GDM1 (cell line): ENCODE measurements at places on chromosomes 11 and 22.

DNA sequence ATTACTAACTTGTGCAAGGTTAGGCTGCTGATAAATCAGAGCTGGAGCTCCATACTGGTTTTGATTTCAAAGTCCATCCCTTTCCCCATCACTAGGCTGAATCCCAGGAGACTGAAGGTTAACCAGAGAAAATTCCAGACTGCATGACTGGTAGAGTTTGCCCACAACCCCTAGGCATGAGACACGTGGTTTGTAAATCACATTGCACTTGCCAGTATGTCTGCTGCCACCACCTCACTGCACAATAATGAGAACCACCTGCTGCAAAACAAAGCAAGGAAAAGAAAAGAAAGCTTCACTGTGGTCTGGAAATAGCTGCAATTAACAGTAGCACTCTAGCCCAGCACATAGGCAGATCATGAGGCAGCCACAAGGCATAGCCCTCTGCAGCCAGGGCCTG lies 67.6 kb upstream of the NTM start:
- no peak for DNase-seq

DNA sequence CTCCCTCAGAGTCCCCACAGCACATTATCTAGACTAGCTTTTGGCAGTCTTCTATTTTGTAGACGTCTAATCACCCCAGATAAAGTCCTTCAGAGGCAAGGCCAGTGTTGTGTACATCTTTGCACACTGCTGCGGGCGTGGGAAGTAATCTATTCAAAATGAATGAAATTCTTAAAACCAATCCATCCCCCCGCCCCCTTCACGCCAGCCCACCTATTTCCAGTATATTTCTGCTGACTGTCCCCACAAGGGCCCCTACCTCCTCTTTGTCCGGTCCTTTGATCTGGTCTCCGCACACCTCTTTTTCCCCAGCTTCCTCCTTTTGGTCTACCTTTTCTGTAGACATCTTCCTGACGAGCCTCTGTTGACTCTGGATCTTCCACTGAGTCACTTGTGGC lies 375 bp downstream of the BSCL2 start:
- DNase-seq, result no peak

- DNase-seq, result no peak
These were observed 7.3 kb downstream of the CERK start for GRCh38 chr22:46730568-46731245.

- no peak for DNase-seq
These were observed 5.2 kb upstream of the KDM4F start for GRCh38 chr11:95044010-95044409.

DNA sequence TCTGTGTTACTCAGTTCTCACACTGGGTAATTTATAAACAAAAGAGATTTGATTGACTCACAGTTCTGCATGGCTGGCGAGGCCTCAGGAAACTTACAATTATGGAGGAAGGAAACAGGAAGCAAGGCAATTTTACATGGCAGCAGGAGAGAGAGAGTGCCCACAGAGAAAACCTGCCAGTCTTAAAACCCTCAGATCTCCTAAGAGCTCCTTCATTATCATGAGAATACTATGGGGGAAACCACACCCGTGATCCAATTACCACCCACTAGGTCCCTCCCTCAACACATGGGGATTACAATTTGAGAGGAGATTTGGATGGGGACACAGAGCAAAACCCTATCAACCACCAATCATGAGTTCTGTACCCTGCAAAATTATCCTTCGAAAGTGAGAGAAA lies 1180.8 kb downstream of the JRKL start:
- no peak for DNase-seq

GRCh38 chr22:25853078-25853477 lies 111.1 kb downstream of the MYO18B start:
- no peak for DNase-seq

DNA sequence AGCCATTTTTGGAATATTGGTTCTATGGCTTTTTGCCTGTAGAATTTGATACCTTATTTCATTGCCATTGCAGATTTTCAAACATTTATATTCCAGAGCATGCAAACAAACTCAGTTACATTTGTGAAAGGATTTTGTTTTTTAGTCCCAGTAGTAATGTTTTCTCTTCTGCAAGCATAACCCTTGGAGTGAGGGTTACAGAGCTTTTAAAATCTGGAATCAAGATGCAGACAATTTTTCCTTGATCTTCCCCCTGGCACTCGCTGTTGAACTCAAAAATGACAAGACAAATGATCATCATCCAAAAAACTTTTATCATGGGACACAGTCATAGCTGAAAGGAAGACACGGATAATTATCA lies 20.8 kb downstream of the BBOX1 start:
- DNase-seq, result no peak

DNA sequence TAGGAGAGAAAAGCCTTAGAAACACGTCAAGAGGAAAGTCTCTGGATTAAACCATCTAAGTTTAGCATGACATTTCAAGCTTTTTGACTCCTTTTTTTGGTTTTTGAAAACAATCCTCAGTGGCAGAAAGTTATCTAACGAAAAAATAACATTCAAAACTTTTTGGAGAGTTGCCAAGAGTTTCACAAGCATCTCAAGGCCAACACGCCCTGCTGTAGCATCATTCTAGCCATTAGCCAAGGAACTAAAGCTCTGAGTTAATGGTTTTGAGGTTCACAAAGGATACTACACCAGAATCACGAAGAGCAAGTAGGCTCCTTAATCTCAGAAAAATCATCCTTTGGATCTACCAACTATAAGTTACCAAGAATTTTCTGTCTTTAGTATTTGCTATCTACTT lies 94.8 kb downstream of the PICALM start:
- no peak for DNase-seq

- DNase-seq, result no peak
These were observed 9.4 kb downstream of the UBQLN3 start for GRCh38 chr11:5500393-5500801.

- DNase-seq, result no peak
These were observed 58.9 kb upstream of the ARHGAP32 start for GRCh38 chr11:129251067-129251466.

DNA sequence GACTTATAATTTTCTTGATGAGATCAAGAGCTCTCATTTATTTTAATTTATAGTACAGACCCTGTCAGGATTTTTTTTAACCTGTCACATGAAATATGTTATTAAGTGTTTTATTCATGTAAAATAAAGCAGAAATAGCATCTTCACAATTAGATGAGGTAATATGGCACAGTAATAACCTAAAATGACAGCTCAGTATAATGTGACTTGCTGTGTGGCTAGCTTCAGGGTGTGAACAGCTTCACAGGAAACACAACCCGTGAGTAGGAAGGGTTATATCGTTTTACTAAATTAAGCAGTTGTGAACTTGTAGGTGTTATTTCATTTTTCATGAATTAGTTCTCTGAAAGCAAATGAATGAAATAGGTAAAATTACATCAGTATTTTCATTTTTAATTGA lies 366.9 kb upstream of the CHORDC1 start:
- no peak for DNase-seq

DNA sequence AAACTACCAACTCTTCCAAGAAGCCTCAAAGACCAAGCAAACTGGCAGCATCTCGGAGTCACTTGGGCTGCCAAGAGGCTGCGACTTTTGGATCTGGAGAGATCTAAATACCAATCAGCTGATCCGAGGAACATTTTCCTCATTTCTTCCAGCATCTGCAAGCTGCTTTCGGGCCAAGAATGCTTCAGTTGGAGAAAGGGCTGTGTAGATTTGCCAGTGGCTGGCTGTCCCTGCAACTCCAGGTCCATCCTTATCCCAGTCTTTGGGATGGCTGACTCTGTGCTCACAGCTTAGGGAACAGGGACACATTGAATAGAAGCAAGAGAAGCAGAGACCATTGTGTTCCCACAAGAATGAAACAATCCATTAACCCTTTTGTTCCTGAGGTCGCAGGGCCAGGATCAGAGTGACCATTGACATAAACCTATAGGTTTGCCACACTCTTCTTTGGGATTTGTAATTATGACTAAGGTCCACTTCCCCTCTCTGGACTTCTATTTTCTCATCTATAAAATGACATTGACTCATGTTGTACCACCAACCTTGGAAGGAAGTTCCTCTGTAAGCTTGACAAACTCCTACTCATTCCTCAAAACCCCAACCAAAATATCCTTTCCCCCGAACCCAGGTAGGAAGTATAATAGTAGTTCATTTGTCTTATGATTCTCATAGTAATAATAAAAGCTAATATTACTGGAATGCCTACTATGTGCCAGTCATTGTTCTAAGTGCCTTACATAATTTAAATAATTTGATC lies 340.8 kb downstream of the MN1 start:
- DNase-seq, result no peak

- DNase-seq, result no peak
These were observed 47.8 kb downstream of the PAX6 start for GRCh38 chr11:31763296-31763695.

GRCh38 chr11:60977836-60978235 lies 6.4 kb downstream of the CD6 start:
- DNase-seq, result no peak

DNA sequence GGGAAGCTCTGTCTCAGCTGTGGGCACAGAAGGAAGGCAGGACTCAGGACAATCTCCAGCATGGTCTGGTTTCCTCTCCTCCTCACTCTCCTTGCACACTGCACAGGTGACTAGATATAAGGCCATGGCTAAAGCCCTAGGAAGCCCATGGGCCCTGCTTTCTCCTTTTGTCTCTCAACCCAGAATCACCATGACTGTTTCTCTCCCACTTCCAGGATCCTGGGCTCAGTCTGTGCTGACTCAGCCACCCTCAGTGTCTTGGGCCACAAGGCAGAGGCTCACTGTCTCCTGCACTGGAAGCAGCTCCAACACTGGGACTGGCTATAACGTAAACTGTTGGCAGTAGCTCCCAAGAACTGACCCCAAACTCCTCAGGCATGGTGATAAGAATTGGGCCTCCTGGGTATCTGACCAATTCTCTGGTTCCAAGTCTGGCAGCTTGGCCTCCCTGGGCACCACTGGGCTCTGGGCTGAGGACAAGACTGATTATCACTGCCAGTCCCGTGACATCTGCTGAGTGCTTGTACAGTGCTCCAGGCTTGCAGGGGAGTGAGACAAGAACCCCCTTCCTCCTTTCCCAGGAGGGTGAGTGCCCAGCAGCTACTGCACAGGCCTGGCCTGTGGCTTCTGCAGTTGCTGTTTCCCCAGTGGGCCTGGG lies 104.0 kb upstream of the TOP3B start:
- no peak for DNase-seq

DNA sequence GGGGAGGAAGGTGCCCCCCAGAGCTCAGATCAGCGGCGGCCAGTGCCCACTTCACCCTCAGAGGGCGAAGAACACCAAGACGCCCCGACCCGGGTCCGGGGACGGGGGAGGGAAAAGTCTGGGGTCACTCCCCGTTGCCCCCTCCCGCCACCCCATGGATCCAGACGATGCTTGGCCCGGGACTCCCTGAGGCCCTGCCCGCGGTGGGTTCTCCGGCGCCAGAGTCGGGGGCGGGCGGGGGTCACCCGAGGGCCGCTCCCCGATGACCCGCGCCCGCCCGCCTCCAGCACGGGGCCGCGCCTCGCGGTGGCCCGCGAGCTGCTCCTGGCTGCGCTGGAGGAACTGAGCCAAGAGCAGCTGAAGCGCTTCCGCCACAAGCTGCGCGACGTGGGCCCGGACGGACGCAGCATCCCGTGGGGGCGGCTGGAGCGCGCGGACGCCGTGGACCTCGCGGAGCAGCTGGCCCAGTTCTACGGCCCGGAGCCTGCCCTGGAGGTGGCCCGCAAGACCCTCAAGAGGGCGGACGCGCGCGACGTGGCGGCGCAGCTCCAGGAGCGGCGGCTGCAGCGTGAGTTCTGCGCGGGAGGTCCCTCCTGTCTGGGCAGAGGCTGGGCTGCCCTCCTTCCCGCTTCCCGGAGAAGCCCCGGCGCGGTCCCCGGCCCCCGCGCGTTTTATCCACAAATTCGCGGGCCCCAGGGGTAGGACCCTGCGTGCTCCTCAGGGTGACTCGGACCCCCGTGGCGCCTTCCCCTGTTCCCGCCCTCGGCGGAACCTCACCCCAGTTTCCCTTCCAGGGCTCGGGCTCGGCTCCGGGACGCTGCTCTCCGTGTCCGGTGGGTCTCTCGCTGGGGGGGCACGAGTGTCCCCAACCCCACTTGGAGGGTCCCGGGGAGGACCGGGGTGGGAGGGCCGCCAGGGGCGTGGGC lies 1.1 kb downstream of the NLRP6 start:
- DNase-seq, result no peak

DNA sequence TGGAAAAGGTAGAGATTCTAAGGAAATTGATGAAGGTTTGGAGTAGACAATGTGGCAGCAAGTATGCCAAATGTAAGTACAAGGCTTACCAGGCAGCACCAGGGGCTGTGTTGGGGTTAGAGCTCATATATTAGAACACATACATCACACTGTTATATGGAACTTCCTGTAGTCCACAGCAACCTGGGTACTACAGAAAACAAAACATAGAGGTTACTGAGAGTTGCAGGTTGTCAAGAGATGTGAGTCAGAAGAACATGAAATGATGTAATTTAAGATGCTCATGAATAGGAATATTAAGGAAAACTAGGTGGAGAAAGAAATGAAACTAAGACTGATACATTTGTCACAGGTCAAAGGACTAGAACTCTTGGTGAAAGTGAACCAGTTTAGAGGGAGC lies 22.0 kb downstream of the FAT3 start:
- DNase-seq, result no peak

DNA sequence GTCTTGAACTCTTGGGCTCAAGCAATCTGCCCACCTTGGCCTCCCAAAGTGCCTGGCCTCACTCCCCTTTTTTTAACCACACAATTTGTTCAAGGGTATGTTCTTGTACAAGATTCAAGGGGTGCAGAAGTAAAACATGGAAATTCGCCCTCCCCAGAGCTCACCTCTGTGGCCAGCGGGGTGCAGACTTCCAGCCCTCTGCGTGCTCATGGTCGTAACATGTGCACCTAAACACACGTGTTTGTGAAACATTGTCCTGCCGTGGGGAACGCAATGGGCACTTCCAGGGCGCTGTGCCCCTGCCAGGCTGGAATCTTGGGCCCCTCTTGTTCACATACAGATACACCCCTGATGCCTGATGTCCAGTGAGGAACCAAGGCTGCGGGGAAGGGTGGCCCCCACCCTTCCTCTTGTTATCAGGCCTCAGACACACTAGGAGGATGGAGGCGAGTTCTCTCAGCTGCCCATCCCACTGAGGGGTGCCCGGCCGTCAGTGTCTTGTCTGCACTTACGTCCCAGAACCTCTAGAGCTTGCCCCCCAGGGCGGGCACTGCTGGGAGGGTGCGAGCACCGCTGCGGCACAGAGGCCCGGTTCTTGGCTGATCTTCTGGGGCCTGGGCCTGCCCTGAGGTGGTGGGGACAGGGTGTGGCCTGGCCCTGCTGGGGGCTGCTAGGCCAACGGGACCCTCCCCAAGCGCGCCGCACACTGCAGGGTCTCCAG lies 4.1 kb upstream of the EPS8L2 start:
- no peak for DNase-seq

- no peak for DNase-seq
These were observed 3.0 kb downstream of the TOLLIP start for GRCh38 chr11:1306186-1307162.

DNA sequence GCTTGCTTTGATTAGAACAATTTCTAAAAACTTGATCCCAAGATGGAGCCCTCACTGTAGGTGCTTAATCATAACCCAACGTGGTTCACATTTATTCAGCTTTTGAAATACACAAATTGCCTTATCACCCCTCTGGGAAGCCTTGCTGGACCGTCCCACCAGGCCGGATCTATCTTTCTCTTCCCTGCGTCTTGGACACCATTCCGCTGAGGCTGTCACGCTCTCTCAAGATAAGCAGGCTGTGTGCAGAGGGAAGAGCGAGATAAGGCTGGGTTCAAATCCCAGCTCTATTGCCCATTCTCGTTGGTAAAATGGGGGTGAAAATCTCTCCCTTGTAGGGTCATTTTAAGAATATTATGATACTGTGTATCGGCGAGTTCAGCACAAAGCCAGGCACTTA lies 20.5 kb upstream of the TP53I11 start:
- DNase-seq, result no peak
